ENCODE measurements at places on chromosomes 3 and 15.

GRCh38 chr3:169545606-169546005, 117.9 kb downstream of the MECOM start:
- DNase-seq, result no peak

DNA sequence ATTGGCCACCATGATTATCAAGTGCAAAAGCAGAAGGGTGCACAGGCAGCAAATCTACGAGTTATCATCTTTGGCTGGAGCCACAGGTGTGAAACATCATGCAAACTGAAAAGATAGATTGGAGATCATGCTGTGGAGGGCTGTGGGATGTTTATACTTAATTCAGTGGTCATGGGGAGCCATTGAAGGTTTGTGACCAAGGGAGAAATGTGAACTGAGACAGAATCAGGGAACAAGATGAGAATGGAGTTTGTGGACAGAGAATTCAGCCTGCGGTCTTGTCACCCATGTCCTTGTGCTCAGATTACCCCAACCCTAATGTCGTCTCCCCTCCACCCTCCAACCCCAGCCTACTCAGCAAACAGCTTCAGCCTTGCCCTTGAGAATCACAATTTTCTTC, 62.9 kb upstream of the ACAN start:
- no peak for DNase-seq

GRCh38 chr3:121641127-121641526, 19.6 kb downstream of the HCLS1 start:
- DNase-seq, result no peak

DNA sequence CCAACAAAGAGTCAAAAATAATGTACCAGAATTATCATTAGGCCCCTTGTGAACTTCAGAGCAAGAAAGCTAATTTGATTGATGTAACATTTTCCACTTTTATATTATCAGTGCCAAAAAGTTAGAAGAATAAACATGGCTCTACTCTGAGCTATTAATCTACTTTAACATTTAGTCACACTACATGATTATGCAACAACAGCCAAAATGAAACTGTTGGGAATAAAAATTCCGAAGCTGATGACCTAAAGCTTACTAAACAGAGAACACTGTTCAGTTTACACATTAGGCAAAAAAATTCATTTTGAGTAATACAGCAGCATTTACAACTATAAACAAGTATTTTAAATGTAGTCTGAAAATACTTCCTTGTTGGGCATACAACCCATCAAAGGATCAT, 1134.1 kb downstream of the EPHA3 start:
- DNase-seq, result peak; percentile 11

All from fibroblast of mammary gland (primary cell).